Fibroblast of lung (primary cell): ENCODE measurements at places on chromosomes 1 and 21. TPM values are rescaled to one million over a fixed set of nuclear protein-coding genes. Genes with fewer than 3 reads are reported as not detected.

Gene ADCY10
- 0.09 TPM in 1 of 2 replicates, not detected in the other for polyA plus RNA-seq

Gene CLCA4
- not detected in 2 replicates for polyA plus RNA-seq

- no peak overlapping the region for H3K27ac ChIP-seq
- DNase-seq, result no peak
- no peaks in the 10 kb centered on the region for H3K4me1 ChIP-seq
- no peaks in the 10 kb centered on the region for H3K36me3 ChIP-seq
- H3K27me3 ChIP-seq, result no peaks in the 10 kb centered on the region
- H3K4me3 ChIP-seq, result no peak overlapping the region
Measured at GRCh38 chr1:182293119-182293589, 98.4 kb downstream of the GLUL start.

DNA sequence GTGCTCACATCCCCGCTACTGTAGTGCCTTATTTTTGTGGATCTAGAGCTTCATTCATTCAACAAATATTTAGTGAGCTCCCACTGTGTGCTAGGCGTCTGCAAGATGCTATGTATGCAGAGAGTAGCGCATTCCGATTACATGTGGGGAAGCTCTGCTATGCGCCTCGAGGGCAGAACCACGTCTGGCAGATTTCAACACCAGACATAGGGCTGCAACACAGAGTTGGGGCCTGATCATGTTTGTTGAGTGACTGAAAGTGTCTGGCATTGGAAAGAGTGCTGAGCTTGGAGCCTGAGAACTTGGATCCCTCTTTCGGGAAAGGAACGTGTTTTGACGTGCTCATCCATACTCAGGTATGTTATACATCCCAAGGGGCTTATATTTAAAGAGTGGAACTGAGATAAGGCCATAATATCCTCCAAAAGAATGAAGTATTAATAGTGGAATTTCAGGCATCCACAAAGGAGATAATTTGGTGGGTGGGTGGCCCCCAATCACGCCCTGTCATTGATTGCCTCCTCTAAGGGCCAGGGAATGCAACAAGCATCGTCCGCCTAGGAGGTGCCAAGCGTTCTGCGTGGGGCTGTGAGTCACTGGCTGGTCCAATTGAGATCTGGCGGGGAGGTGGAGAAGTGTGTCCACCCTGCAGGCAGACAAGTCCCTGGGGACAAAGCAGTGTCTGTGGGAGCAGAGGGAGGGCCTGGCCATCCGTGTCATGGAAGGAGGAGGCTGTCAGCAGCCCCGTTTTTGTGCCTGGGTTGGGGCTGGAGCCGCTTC lies 62.8 kb upstream of the ZBTB40 start:
- no peaks in the 10 kb centered on the region for H3K36me3 ChIP-seq
- no peak overlapping the region for H3K27ac ChIP-seq
- DNase-seq, result no peak
- peaks cover 12% of the 10 kb centered on the region for H3K27me3 ChIP-seq

DNA sequence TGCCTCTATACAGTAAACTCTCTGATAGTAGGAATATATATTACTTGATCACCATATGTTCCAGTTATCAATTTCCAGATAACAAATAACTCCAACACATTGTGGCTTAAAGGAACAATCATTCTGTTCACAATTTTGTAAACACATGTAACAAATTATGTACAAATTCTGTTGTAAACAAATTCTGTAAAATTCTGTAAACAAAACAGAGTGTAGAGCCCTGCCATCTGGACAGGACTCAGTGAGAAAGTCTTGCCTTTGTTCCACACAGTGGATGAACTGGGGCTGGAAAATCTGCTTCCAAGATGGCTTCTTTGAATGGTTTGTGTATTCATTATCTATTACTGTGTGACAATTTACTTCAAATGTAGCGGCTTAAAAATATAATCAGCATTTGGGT lies 69.0 kb upstream of the LRRC7 start:
- no peaks in the 10 kb centered on the region for H3K4me1 ChIP-seq
- no peaks in the 10 kb centered on the region for H3K36me3 ChIP-seq
- no peak overlapping the region for H3K4me3 ChIP-seq
